ENCODE measurements at places on chromosomes 2 and 18.

- no peak for DNase-seq
Observed at GRCh38 chr2:9143264-9143815, 63.3 kb upstream of the ASAP2 start.

DNA sequence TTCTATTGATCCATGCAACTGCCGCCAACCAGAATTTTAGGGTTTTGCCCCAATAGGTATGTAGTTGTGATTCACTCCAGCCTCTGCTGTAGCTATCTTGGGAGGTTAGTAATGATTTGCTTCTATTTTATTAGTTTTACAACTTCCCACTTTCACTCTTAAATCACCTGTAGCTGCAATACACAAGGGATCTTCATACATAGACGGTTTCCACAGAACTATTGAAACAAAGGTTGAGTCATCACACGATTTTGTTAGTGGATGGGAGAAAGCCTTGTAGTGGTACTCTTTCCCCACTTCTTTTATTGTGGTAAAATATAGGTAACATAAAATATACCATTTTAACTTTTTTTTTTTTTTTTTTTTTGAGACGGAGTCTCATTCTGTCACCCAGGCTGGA, 104.2 kb upstream of the SPRED2 start:
- DNase-seq, result no peak

DNA sequence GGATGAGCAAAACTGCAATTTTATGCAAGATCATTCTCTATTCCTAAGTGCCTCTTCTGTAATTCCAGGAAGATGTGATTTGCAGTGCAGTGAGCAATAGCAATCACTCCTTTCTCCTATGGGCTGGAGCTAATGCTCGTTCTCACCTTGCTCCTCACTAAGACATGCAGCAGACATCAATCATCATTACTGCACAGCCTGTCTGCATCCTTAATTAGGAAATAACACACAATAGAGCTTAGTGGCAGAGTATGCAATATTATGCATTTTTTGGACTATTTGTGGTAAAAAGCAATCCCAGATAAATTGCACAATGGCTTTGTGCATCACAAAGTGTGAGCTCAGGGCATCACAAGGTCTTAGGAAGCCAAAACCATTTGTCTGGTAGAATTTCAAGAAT, 32.6 kb upstream of the RAPH1 start:
- no peak for DNase-seq

- DNase-seq, result no peak
Observed at GRCh38 chr2:182300608-182301007, 126.2 kb downstream of the PDE1A start.

- DNase-seq, result no peak
Observed at GRCh38 chr2:77834360-77835002, 312.3 kb upstream of the LRRTM4 start.

DNA sequence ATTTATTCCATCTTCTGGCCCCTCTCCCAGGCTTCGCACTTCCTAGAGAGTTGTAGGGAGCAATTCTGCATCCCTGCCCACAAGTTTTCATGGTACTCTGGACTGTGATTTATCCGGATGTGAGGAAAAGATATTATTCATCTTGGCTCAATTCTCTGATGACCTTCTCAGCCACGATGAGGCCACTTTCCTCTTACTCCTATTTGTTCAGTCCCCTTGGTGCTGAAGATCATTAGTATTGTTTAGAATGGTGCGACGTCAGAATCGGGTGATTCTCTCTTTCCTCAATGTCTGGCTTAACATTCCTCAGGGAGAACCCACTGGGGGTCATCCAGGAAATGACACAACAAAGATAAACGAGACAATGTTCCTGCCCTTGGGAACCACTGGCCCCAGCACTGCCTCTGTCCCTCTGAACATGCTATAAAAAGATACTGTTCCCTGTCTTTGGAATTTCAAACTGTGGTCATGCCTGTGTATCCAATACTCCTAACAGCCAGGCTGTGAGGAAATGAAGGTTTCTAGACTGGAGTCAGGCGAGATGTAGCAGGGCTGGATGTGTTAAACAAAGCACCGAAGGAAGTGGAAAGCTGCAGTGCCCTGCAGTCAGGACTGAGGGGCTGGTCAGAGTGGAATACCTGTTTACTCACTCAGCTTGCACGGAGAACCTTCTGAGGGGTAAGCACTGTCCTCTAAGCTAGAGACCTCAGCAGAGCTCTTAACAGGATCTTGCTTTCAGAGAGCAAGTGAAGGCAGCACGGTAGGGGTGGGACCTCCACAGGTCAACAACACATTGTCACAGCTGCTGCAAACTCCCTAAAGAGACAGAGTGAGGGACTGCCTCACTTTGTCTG, 12.9 kb upstream of the GLI2 start:
- DNase-seq, result no peak

DNA sequence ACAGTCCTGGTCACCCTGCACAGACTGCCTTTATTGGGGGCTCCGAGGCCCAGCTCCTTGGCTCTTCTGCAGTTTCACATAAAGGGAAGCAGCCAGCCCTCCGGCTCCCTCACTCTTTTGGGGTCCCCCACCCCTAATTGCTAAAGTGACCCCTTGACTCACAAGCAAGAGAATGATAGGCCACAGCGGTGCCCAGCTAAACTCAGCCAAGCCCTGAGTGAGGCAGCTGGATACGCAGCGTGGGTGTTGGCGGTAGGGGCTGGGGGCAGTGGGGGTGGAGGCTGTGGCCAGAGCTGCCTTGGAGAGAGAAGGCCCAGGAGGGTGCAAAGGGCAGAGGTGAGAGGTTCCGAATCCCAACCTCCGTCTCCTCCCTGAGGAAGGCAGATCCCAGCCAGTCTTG, 25.5 kb upstream of the ALPP start:
- no peak for DNase-seq

GRCh38 chr2:44093970-44094369, 74.7 kb upstream of the PPM1B start:
- no peak for DNase-seq

Data from CD4-positive, alpha-beta T cell treated with Interleukin-12 subunit alpha and Interleukin-12 subunit beta, for 1 hour (primary cell).